ENCODE measurements at places on chromosomes 16 and 17.

- DNase-seq: no peak
Observed at GRCh38 chr16:275041-275641, 603 bp downstream of the RGS11 start.

DNA sequence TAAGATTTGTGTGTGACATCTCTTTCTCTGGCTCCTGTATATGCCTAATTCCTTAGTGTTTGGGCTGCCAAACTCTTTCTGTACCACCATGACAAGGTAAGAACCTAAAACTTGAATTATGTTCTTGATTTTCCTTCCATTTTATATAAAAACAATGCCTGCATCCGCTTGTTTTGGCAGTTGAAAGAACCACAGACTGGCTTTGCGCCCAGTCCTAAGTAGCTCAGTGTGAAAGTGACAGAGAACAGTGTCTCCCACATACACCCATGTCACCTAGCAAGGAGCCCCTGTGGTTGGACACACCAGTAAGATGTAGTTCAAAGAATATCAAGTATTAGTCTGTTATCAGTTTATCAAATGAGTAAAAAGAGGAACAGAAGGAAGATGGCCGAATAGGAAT, 40.7 kb upstream of the SLC6A2 start:
- DNase-seq: no peak

GRCh38 chr17:55720919-55721836, 1.5 kb downstream of the TMEM100 start:
- DNase-seq: no peak

DNA sequence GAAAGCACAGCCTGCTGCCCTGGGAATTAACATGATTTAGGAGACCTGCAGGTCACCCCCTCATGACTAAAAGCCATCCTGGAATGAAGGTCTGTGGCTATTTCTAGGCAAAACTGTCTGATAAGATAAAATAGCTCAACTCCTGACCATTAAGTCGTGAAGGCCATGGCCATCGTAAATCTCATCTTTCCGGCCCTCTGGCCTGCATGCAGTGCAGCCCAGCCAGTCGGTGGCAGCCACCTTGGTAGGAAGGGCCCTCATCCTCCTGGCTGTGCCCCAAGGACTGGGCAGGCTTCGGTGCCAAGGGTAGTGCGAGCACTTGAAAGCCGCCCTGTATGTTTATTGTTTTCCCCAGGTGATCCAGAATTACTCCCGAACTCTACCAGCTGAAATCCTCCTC, 18.2 kb upstream of the MEOX1 start:
- DNase-seq: no peak

DNA sequence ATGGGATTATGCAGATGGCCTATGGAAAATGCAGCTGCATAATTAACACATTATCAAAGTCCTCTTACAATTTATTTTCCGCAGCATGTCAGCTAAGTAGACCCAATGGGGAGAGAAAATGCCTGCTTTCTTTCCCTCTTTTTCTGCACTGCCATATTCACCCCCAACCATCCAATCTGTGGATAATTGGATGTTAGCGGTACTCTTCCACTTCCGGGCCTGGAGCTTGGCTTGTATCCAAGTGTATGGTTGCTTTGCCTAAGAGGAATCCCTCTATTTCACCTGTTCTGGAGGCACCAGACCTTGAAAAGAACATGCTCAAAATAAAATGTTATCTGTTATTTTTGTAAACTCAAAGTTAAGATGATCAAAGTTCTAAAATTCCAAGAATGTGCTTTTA, 41.1 kb upstream of the CACNG3 start:
- no peak for DNase-seq

GRCh38 chr17:61382796-61383688, 16.6 kb upstream of the TBX2 start:
- DNase-seq: no peak

DNA sequence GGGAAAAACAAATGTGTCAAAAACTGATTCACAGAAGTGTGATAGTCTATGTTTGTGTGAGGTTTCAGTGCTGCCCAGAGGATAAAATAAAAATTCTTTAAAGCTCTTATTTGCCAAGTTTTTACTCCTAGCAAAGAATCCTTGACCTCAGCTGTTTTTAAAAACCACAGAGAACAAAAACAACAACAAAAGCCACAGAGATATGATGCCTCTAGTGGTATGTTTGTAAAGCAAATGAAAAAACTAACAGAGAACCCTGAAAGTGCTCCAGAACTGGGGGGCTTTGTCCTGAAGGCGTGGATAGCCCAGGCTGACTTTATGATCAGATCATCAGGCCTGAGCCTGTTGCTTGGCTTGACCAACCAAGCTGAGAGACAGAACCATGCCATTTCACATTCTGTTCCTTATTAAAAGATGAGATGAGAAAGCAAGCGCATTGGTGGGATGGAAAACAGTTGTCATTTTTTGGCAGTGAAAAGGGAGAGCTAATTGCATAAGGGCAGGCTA, 411.0 kb downstream of the CPPED1 start:
- DNase-seq: peak; percentile 15

GRCh38 chr17:60754057-60754604, 76.5 kb downstream of the BCAS3 start:
- DNase-seq: no peak

DNA sequence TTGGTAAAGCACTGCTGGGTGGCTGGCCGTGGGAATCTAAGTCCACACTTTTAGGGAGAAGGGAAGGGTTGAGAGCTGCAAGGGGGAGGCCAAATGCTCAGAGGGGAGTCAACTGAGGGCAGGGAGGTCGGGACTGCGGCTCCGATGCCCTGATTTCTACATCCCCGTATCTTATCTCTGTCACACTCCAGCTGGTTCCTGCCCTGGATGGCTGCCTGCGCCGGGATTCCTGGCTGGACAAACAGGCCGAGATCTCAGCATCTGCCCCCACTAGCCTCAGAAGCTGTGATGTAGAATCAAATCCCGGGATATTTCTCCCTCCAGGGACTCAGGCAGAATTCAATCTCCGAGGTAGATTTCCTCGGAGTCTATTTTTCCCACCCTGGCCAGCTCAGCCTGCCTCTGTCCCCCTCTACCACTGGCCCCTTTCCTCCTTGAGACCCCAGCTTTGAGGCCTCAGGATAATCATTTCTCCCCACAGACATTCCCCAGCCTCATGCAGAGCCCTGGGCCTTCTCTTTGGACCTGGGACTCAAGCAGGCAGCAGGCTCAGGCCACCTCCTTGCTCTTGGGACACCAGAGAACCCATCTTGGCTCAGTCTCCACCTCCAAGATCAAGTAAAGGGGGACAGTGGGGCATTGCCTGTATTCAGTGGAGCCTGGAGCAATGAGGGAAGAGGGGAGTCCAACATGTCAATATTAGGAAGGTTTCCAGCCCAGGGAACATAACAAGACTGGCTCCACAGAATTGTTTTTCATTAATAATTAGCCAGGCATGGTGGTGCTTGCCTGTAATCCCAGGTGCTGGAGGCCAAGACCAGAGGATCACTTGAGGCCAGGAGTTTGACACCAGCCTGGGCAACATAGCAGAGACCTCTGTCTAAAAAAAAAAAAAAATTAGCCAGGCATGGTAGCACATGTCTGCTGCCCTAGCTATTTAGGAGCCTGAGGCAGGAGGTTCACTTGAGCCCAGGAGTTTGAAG, 1.8 kb downstream of the SHBG start:
- DNase-seq: no peak

DNA sequence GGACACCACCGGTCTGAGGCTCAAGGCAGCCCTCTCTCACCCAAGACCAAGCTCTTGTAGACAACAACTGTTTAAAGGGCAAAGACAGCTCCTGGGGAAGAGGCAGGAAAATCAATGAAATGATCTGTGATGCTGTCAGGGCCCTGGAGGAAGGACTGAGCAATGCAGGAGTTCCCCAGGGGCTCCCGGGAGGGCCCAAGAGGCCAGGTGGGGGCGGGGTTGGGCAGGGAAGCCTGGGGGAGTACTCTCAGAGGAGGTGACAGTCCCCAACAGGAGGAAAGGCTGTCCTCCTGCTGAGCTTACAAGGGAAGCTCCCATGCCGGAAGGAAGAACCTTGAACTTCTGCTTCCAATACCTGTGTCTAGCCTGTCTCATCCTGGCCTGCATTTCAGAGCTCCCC, 8.3 kb upstream of the NOS2 start:
- no peak for DNase-seq

- DNase-seq: no peak
Observed at GRCh38 chr16:23519282-23519681, 9.0 kb upstream of the GGA2 start.

GRCh38 chr17:49210158-49211029, at the start of the genes ABI3 and GNGT2:
Gene ABI3 (plus strand): TSS chr17:49210707. CDS start chr17:49210725, 18 bp downstream.
Gene GNGT2 (minus strand): TSS chr17:49210574. CDS start chr17:49207422, 3,152 bp downstream.
- DNase-seq: peak; percentile 46

GRCh38 chr16:84294117-84294516, 561 bp upstream of the WFDC1 start:
- DNase-seq: no peak

GRCh38 chr17:19513897-19514488, 19.7 kb upstream of the SLC47A1 start:
- DNase-seq: peak; percentile 78

DNA sequence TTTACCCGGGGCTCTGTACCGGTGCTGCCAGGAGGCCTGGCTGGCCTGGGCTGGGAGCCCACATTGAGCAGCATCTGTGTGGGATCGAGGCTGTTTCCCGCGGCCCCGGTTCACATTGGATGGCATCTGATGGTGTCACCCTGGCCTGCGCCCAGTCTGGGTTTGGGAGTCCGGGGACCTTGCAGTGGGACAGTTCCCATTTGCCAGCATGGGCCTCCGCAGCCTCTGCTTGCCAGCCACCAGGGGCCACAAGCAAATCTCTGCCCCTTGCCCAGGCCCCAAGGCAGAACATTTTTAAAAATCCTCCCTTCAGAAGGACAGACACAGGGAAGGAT, 64.5 kb downstream of the BANP start:
- no peak for DNase-seq

GRCh38 chr17:82282239-82283207, 9.0 kb upstream of the CSNK1D start:
- DNase-seq: no peak

GRCh38 chr17:39000021-39000601, 32.9 kb upstream of the FBXO47 start:
- no peak for DNase-seq

GRCh38 chr17:44915321-44915726, at the start of gene GFAP:
Gene GFAP (minus strand): TSS chr17:44915500. CDS start chr17:44915486, 14 bp downstream.
- no peak for DNase-seq

GRCh38 chr17:40485851-40486521, 15.4 kb downstream of the TNS4 start:
- DNase-seq: peak; percentile 100

Data from choroid plexus epithelial cell (primary cell).